ELR (cell line): ENCODE measurements at places on chromosomes 11 and 22.

GRCh38 chr11:10415817-10416392 is 39.2 kb upstream of the AMPD3 start:
- DNase-seq: no peak

- DNase-seq: no peak
These were observed 348.7 kb downstream of the ETS1 start for GRCh38 chr11:128238521-128239265.

- no peak for DNase-seq
These were observed 1317.2 kb downstream of the TBC1D22A start for GRCh38 chr22:48079505-48080290.

DNA sequence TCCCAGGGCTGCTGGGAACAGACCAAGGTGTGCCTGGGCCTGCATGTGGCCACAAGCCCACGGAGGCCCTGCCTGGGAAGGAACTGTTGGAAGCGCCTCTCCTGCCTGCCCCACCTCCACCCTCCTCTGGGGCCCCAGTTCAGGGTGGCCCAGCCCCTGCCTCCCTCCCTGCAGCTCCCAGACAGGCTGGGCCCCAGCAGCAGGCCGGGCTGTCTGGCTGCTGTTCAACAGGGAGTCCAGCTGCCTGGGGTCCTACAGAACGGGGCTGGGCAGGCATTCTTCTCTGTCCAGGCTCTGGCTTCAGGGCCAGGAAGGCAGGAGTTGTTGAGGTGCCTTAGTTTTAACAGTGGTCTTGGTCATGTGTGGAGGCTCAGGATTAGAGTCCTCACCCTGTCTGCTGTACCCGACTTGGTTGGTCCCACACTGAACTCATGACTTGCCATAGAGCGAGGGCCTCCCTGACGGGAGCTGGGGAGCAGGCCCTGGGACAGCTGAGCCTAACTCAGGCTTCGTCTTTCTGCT is 11.8 kb downstream of the PRDM11 start:
- DNase-seq: no peak
